ENCODE measurements at places on chromosomes 2 and 18.

DNA sequence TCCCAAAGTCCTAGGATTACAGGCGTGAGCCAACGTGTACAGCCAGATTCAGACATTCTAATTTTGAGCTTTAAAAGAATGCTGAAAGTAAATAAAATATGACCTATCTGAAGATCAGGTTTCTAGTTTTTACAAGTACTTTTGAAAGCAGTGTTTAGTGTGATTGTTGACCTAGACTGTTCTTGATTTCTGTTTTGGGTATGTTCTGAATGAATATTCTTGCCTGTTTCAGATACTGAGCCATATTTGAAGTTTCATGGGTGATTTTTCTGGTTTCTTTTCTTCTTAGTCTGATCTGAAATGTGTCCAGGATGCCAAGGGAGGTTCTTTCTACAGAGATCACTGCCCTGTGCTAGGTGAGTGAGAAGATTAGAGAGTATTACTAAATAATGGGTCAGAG lies 37.2 kb downstream of the MIB1 start:
- DNase-seq, result no peak

DNA sequence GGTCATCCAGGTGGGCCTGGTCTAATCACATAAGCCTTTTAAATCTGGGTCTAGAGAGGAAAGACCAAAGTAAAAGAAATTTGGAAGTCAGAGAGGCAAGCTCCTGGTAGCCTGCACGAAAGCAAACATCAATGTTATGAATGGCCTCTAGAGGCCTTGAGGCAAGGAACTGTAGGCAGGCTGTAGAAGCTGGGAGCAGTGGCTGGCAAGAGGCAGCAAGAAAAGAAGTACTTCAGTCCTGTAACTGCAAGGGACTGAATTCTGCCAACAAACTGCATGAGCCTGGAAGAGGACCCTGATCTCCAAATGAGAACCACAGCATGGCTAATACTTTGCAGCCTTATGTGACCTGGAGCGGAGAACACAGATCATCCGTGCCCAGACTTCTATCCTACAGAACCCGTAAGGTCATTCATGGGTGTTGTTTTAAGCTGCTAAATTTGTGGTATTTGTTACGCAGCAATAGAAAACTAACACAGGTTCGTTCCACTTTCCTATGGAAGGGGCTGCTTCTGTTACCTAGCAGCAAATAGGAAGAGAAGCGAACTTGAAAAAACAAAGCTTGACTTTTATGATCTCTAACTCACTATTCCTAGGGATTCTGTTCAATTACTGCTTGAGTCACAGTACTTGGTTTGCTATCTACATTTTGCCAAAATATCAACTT lies 1.2 kb downstream of the IMMT start:
- DNase-seq, result no peak

DNA sequence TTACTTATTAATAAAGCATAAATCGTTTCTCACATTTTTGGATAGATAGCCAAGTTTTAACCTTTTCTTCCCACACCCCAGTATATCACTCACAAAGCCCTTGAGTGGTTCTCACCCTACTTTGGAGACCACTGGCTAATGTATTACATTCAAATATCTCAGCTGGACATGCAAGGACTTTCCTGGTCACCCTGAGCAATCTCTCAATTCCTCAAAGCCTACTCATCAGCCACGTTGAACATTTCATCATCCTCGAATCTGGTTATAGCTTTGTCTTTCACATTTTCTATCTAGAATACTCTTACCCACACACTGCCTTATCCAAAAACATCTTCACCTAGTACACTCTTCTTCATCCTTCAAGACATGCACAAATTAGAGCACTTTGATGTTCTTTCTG lies 71.1 kb upstream of the MAPRE2 start:
- DNase-seq, result peak; percentile 82

DNA sequence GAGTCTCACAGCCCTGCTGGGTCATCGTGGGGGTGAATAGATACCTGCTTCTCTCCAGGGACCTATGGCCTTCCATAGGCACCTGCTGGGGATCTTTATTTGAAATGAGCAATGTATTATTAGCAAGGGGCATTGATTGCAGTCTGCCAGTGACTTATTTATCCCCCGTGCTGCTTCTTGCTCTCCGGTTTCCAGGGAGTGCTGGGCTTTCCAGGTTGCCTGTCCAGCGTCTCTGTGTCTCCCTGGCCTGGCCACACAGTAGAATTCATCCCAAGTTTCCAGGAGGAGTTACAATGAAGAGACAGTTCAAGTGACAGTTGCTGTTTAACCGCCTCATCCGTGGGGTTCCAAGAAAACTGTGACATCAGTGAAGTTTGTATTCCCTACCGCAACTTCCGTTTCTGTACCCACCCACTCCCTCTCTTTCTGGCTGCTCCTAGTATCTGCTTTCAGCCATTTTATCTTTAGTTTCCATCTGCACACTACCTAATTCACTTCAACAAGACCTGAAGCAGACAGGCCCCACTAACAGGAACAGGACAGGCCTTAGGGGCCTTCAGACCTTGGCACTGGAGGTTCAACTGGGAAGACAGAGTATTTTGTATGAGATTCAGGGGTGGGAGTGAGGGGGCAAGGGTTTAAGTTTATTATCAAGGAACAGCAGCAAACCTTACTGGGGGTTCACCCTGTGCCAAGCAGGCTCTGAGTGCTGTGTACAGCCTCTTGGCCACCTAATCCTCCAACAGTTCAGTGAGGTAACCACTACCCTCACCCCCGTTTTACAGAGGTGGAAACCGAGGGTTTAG lies 134.8 kb downstream of the PRKCE start:
- no peak for DNase-seq

DNA sequence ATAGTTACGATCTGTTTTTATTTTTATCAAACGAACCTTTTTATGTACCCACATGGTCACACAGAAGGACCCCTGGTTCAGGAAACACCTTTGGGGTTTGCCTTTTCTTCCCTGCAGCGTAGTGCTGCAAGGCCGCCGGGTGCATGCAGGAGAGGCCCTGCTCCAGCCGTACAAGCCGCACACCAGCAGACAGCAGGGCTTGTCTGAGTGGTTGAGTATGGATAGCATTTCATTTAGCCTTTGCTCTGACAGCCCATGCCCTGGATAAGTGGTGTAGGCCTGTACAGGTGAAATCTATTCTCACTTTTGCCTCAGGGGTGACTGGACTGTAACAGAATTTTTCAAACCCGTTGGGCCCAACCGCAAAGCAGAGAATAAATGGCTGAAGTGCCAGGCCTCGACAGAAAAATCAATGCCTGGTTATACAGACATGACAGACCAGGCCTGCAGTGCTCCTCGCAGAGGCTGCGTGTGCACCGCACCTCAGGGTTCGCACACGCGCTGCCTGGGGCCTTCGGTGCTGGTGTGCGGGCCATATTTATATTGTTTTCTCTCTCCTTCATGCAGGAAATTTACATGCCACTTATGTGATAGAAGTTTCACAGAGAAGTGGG lies 279.1 kb downstream of the ZNF407 start:
- DNase-seq, result no peak

DNA sequence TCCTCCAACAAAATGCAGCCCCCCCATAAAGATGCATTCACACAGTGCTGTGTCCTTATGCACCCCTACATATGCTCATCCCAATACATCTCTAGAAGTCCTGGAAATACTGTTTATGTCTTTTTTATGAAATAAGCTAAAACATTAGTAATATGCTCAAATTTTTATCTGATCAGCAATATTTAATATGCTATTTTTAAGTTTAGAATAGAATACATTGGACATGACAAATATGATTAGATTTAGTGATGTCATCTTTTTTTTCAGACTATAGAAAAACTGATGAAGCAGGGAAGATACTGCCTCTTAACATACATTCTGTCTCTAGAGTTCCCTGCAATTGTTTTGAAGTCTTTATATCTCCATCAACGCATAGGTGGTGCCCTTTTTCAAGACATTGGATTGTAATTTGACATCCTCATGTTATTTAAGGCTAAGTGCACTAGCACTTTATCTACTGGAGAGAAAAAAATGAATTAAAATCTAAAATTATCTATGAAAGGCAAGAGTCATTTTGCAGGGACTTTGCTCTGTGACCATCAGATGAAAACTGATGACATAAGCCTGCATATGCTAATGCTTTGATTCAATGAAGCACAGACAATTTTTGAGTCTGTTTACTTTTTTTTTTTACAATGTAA lies 395.3 kb downstream of the LPIN1 start:
- DNase-seq, result no peak

DNA sequence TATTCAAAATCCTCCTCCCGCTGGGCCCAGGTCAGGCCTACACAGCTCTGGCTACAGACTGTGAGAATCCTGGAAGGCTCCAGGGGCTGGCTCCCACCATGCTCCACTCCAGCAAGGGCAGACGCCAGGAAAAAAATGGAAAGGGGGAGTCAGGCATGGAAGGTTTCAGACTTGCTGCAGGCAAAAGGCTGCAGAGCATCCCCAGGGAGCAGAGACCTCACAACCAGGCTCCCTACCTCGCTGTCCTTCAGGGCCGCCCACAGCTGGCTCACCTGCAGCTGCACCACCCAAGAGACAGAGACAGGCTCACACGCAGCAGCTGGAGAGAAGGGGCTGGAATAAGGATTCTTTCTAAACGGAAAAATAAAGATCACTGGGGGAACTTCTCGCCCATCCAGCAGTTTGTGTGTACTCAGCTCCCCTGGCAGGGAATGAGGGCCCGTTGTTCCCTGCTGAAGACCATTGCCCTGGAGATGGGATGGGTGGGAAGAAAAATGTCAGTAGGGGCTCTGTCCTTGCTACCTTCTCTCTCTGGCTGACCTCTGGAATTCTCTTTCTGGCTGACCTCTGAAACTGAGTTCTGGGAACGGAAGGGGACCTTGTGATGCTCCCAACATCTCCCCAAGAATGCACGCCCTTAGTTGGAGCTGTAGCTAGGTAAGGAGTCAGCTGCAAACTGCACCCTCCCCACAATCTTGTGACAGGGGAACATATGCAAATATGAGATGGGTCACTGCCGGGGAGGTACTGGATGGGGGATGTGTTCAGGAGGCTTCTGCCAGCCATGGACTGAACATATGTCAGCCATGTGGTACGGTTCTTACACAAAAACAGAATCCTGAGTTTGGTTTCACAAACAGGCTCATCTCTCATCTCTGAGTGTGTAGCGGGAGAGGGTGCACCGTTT lies 34.5 kb downstream of the BCL2 start:
- DNase-seq, result no peak

DNA sequence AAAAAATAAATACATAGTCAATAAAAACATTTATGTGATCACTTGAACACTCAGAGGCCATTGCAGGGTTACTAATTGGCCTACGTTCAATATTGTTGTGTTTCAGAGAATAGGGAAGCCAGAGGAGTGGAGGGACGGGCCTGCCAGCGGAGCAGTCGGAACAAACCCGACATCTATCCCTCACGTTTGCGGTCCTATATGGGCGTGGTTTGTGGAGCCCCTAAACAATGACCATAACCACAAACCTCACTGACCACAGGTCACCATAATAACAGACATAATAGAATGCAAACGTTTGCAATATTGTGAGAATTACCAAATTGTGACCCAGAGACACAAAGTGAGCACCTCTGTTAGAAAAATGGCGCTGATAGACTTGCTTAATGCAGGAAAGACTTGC lies 19.5 kb upstream of the ZNF516 start:
- no peak for DNase-seq

DNA sequence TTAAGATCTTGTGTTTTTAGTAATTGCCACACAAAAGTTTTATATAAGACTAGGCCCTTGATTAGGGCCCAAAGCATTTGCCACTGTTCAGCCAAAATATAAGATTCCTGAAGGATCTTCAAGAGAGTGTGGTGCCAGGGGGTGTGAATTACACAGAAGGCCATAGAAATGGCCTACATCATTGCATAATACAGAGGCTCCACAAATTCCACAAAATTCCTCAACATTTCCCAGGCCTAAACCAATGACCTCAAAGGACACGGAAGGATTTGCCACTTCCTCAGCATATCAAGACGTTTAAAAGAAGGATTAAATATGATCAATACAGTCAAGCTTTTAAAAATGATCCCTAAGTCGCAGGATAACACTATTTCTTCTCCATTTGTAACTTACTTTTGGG lies 24.1 kb downstream of the COL6A3 start:
- DNase-seq, result peak; percentile 21

GRCh38 chr2:152335016-152335725 lies at the start of gene FMNL2:
Gene FMNL2 (plus strand): TSS chr2:152335174.
- DNase-seq, result peak; percentile 78

GRCh38 chr2:17813010-17813741 lies 3.1 kb upstream of the MSGN1 start:
- no peak for DNase-seq

DNA sequence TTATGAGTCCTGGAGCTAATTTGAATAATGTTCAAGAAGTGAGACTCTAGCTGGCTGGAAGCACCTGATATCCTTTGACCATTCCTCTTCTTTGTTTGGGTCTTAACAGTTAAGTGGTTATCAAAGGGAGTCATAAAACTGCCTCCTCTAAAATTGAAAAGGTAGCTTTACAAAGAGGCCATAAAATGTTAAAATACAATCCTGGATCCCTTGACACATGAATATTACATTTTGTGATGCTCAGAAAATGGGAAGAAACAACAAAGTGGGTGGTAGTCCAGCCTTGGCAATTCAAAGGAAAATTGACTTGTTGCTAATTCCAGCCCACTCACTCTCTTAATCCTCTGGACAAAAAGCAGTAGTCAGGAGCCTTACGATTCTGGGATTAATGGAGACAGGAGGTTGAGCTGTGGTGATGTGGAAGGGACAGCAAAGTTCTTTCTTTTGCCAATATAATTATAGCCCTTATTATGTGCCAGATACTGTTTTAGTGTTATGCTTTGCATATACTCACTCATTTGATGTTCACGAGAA lies 339.2 kb downstream of the PDE11A start:
- DNase-seq, result no peak

DNA sequence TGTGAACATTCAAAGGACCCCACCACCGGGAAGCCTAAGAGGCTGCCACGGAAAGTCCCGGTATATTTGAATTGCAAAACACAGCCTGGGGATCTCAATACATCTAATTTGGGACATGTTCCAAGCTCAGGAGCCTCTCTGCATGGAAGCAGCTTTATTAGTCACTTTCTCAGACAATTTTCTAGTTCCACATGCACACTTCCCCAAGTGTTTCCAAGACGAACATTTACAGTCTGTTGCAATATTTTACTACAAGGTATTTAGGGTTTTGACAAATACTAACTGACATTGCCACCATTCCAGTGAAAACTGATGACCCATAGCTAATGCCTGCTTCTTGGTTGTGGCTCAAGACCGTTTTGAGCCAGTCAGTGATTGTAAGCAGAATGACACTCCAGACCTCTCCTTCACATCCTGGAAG lies 145.3 kb downstream of the NCKAP5 start:
- no peak for DNase-seq

GRCh38 chr18:77974329-77974728 lies 724.7 kb downstream of the GALR1 start:
- DNase-seq, result no peak

DNA sequence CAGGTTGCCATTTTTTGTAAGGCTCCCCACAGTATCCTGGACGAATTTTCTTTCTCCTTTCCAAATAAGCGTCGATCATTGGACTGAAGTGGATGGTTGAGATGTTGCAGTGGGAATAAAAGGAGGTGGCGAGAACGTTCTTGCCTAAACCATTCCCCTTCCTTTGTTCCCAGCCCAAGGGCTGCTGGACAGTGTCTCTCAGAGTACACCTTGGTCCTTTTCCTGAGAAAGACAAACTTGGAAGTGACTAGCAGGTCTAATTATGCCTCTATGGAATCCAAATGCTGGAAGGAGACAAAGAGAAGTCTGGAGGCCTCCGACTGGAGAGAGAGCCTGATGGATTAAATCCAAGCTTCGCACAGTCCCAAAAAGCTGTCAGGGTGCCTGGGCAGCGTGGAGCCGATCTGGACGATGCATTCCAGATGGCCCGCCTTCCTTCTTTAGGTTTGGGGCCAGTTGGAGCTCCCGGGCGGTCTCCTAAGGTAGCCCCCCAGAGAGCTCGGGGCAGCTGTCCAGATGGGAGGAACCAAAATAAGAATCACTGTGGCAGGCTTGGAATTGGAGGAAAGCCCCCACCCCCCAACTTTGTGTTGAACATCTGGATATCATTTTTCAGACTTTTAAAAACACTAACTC lies 186.8 kb downstream of the TMEM247 start:
- DNase-seq, result no peak

All from HCEC 1CT (cell line).